ENCODE measurements at places on chromosomes 7 and 10.

DNA sequence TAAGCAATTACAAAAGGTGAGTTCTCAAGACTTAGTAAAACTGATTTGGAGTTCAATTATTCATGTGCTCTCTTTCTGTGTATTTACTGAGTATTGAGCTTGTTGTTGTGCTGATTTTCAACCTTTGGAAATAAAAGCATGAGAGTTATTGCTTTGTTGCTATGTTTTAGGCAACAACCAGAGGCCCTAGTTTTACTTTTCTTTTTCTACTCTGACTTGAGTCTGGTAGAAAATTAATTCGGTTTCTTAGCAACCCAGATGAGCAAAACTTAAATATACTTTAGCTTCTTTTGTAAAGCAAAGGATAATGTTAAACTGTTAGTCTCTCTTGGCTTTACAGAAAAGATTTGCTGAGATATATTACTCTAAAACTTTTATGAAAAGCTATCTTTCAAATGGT is 66.4 kb upstream of the SCIN start:
- DNase-seq: no peak

- no peak for DNase-seq
Observed at GRCh38 chr7:46663025-46663424, 742.0 kb upstream of the IGFBP3 start.

GRCh38 chr7:138962561-138963270 is 18.5 kb downstream of the KIAA1549 start:
- no peak for DNase-seq

DNA sequence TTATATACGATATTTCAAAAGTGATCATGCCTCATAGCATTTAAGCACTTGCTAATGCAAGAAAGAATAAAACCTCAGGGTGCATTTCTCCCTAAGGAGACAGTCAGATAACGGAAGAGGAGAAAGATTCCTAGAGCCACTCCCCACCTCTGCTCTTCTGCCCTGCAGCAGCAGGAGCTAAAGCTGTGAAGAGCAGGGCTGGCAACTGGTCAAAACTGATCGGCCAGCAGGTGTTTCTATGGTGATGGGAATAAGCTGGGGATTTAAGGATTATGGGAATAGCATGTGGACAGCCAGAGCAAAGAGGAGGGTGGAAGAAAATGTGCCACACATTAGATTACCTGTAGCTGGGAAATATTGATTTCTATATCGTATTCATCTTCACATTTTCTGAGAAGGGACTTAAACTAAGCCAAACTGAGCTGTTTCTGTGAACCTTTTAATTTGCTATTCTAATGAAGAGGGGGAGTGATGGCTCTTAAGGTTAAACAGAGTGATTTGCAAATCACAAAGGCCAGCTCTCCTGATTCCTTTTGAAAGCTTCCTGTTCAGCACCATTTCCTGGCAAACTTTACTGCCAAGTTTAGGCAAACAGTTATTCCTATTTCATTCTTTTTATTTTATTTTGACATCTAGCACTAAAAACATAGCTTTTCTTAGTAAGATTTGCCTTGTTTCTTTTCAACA is 268.9 kb upstream of the PFKP start:
- DNase-seq: no peak

- peak; percentile 12 for DNase-seq
Observed at GRCh38 chr7:102978284-102978683, 65.5 kb downstream of the LRRC17 start.

DNA sequence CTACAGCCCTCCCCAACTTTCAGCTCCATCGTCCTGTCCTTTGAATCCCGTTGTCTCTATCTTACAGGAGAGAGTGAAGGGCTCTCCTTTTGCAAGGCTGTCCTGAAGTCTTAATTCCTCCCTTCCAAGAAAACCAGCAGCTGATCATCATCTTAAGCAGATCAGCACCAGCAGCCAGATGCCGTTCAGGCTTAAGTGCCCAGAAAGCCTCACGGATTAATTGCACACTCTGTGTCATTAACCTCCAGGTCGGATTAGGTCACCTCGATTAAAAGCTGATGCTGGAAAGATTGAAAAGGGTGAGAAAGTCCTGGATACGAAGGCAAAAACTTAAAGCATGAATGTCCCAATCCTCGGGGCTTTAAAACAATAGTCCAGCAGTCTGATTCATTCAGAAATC is 24.8 kb upstream of the ADARB2 start:
- DNase-seq: no peak

GRCh38 chr7:78762625-78763024 is 690.8 kb downstream of the MAGI2 start:
- DNase-seq: no peak
